Endothelial cell of umbilical vein (primary cell): ENCODE measurements at places on chromosomes 6 and 20. TPM values are rescaled to one million over a fixed set of nuclear protein-coding genes. Genes with fewer than 3 reads are reported as not detected.

The C20orf202 gene
- not detected in 2 replicates for total RNA-seq

- no peaks in the 10 kb centered on the region for H3K36me3 ChIP-seq
- H3K4me1 ChIP-seq, result peaks cover 32% of the 10 kb centered on the region
- no peak overlapping the region for H3K4me3 ChIP-seq
- no peak for DNase-seq
- H3K27me3 ChIP-seq, result no peaks in the 10 kb centered on the region
These were observed 20.7 kb upstream of the TLDC2 start for GRCh38 chr20:36855241-36855657.

GRCh38 chr6:105431226-105431625 lies 28.3 kb upstream of the PREP start:
- peaks cover 40% of the 10 kb centered on the region for H3K4me1 ChIP-seq
- no peaks in the 10 kb centered on the region for H3K36me3 ChIP-seq
- peak overlapping the region; percentile 65 for H3K27ac ChIP-seq

GRCh38 chr6:159578629-159579028 lies 114.4 kb downstream of the SOD2 start:
- no peak overlapping the region for H3K27ac ChIP-seq
- H3K36me3 ChIP-seq, result no peaks in the 10 kb centered on the region
- DNase-seq, result no peak

GRCh38 chr6:134047673-134048072 lies 4.8 kb downstream of the SLC2A12 start:
- H3K4me1 ChIP-seq, result peaks cover 2% of the 10 kb centered on the region
- H3K27me3 ChIP-seq, result no peaks in the 10 kb centered on the region
- DNase-seq, result no peak

The SOX4 gene
- total RNA-seq, result 121 and 127 TPM in 2 replicates

GRCh38 chr6:20837189-20837588 lies 302.9 kb downstream of the CDKAL1 start:
- no peak for DNase-seq
- no peaks in the 10 kb centered on the region for H3K36me3 ChIP-seq
- no peaks in the 10 kb centered on the region for H3K27me3 ChIP-seq
- H3K4me1 ChIP-seq, result no peaks in the 10 kb centered on the region
- H3K4me3 ChIP-seq, result no peak overlapping the region

GRCh38 chr6:6657820-6658217 lies 69.3 kb downstream of the LY86 start:
- no peaks in the 10 kb centered on the region for H3K36me3 ChIP-seq
- no peak overlapping the region for H3K4me3 ChIP-seq
- no peak overlapping the region for H3K27ac ChIP-seq
- H3K27me3 ChIP-seq, result no peaks in the 10 kb centered on the region

GRCh38 chr6:30341728-30342127 lies 3.2 kb upstream of the RPP21 start:
- DNase-seq, result no peak
- peaks cover 7% of the 10 kb centered on the region for H3K4me1 ChIP-seq
- H3K27ac ChIP-seq, result no peak overlapping the region
- no peaks in the 10 kb centered on the region for H3K27me3 ChIP-seq

- H3K4me3 ChIP-seq, result no peak overlapping the region
- H3K36me3 ChIP-seq, result peaks cover 5% of the 10 kb centered on the region
- H3K27ac ChIP-seq, result no peak overlapping the region
- H3K4me1 ChIP-seq, result peaks cover 12% of the 10 kb centered on the region
- no peaks in the 10 kb centered on the region for H3K27me3 ChIP-seq
These were observed 24.7 kb downstream of the GLO1 start for GRCh38 chr6:38678178-38678760.

The SLC22A23 gene
- total RNA-seq, result 10.8 and 14.3 TPM in 2 replicates

The VNN1 gene
- total RNA-seq, result not detected in 2 replicates

DNA sequence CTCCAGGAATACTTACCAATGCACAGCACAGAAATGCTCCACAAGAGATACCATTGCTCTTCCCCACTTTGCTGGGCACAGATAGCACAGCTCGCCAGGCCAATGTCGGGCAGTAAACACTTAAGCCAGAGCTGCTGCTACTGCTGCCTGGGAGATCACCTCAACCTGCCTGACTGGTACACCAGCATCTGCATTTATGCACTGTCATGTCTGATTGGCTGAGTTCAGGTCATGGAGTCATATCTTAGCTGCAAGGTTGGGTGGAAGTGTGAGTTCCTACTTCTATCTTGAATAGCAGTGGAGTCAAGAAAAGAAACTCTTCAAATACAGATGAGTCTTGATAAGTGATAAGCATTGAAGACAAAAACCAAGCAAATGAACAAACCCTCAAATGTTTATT lies 10.9 kb upstream of the ADGRF4 start:
- H3K27ac ChIP-seq, result no peak overlapping the region
- no peak overlapping the region for H3K4me3 ChIP-seq
- no peak for DNase-seq

GRCh38 chr6:25453288-25453687 lies 174.1 kb downstream of the CARMIL1 start:
- no peak overlapping the region for H3K4me3 ChIP-seq
- H3K36me3 ChIP-seq, result no peaks in the 10 kb centered on the region
- DNase-seq, result no peak
- H3K27me3 ChIP-seq, result no peaks in the 10 kb centered on the region

The RAET1L gene
- not detected in 2 replicates for total RNA-seq

- no peak overlapping the region for H3K4me3 ChIP-seq
- DNase-seq, result no peak
- H3K27ac ChIP-seq, result no peak overlapping the region
- H3K36me3 ChIP-seq, result no peaks in the 10 kb centered on the region
- H3K4me1 ChIP-seq, result no peaks in the 10 kb centered on the region
- no peaks in the 10 kb centered on the region for H3K27me3 ChIP-seq
These were observed 193.0 kb downstream of the BTBD3 start for GRCh38 chr20:12110711-12111110.

DNA sequence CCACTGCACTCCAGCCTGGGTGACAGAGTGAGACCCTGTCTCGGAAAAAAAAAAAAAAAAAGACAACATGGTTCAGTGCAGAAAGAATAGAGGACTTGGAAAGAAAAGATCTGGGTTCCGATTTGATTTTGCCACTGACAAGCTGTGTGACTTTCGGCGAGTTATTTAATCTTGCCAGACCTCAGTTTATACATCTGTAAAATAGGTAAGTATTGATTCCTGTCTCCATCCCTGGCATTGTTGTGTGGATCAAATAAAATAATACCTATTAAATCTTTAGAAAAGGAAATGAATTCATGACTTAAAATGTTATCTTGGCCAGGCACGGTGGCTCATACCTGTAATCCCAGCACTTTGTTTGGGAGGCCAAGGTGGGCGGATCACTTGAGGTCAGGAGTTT lies 7.0 kb downstream of the ITCH start:
- no peak overlapping the region for H3K4me3 ChIP-seq
- H3K27ac ChIP-seq, result no peak overlapping the region
- DNase-seq, result no peak
- H3K36me3 ChIP-seq, result peaks cover 9% of the 10 kb centered on the region

The ENPP4 gene
- 3.9 and 4.5 TPM in 2 replicates for total RNA-seq

- H3K36me3 ChIP-seq, result no peaks in the 10 kb centered on the region
- peaks cover 17% of the 10 kb centered on the region for H3K4me1 ChIP-seq
- no peak for DNase-seq
- H3K27me3 ChIP-seq, result no peaks in the 10 kb centered on the region
These were observed 54.7 kb downstream of the ENPP1 start for GRCh38 chr6:131862476-131862875.

GRCh38 chr6:3318226-3318625 lies 59.5 kb downstream of the PSMG4 start:
- no peak for DNase-seq
- H3K4me1 ChIP-seq, result peaks cover 2% of the 10 kb centered on the region
- no peak overlapping the region for H3K4me3 ChIP-seq
- no peaks in the 10 kb centered on the region for H3K27me3 ChIP-seq
- no peaks in the 10 kb centered on the region for H3K36me3 ChIP-seq
- no peak overlapping the region for H3K27ac ChIP-seq

DNA sequence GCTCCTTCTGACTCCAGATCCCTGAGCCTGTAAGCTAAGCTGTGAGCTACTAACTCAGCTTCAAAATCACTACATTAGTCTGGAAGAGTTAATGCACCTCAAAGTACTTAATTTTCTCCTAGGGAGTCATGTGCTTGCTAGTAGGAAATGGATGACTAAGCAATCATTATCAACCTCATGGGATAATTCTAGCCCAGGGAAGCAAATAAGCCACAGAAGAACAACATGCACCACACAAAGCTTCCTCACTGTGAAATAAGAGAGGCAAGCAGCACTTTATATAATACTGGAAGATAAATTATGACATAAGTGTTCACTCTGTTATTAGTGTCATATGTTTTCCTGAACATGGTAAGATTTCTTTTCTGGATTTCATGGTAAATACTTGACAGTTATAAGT lies 57.9 kb upstream of the RCAN2 start:
- H3K36me3 ChIP-seq, result no peaks in the 10 kb centered on the region
- no peak overlapping the region for H3K4me3 ChIP-seq
- H3K4me1 ChIP-seq, result no peaks in the 10 kb centered on the region
- H3K27me3 ChIP-seq, result no peaks in the 10 kb centered on the region

GRCh38 chr20:64176971-64177370 lies 12.7 kb downstream of the MYT1 start:
- H3K27ac ChIP-seq, result no peak overlapping the region
- peaks cover 4% of the 10 kb centered on the region for H3K27me3 ChIP-seq
- no peak overlapping the region for H3K4me3 ChIP-seq
- H3K36me3 ChIP-seq, result no peaks in the 10 kb centered on the region
- DNase-seq, result no peak
- H3K4me1 ChIP-seq, result no peaks in the 10 kb centered on the region

The ENTPD6 gene
- total RNA-seq, result 51.2 and 52.2 TPM in 2 replicates

DNA sequence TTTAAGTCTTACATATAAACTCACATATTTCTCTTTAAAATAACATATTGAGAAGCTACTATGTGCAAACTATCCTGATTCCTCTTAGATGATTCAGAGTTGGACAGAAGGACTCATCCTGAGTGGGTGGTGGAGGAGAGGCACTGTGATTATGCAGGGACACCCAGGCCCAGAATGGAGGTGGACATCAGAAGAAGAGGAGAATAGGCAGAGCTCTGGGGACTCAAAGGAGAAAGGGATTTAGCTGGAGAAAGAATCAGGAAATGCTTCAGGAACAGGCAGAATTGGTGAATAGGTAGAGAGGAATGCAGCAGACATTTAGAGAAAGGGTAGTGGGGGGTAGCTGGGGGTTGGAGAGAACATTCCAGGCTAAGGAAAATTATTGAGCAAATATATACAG lies 17.4 kb downstream of the RCAN2 start:
- no peak for DNase-seq
- H3K27me3 ChIP-seq, result no peaks in the 10 kb centered on the region

DNA sequence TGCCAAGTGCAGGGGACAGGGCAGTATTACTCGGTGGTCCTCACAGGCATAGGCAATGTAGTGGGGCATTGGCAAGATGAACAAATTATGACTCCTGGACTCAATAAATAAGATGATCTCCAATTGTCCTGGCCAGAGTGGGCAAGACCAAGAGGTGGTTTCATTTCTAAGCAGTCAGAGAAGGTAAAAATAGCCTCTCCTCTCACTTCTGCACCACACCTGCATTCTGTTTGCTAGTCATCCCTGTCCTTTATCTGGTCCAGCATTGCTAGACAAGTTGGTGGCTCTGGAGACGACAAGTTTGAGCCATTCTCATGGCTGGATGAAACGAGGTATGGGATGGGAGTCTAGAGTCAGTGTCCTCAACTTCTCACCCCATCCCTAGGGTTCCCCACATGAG lies 83.0 kb downstream of the BANF2 start:
- H3K27ac ChIP-seq, result no peak overlapping the region
- no peaks in the 10 kb centered on the region for H3K36me3 ChIP-seq
- H3K27me3 ChIP-seq, result peaks cover 3% of the 10 kb centered on the region
- no peak for DNase-seq

- H3K4me1 ChIP-seq, result peaks cover 5% of the 10 kb centered on the region
- no peaks in the 10 kb centered on the region for H3K27me3 ChIP-seq
- H3K4me3 ChIP-seq, result no peak overlapping the region
These were observed 124.0 kb downstream of the PLCB1 start for GRCh38 chr20:8255945-8256632.

GRCh38 chr6:10951675-10952282 lies 64.9 kb downstream of the SYCP2L start:
- H3K27ac ChIP-seq, result no peak overlapping the region
- H3K27me3 ChIP-seq, result no peaks in the 10 kb centered on the region
- no peak overlapping the region for H3K4me3 ChIP-seq
- DNase-seq, result peak; percentile 36
- H3K36me3 ChIP-seq, result no peaks in the 10 kb centered on the region

GRCh38 chr6:21597801-21598673 lies 4.5 kb downstream of the SOX4 start:
- H3K27me3 ChIP-seq, result no peaks in the 10 kb centered on the region
- peak overlapping the region; percentile 94 for H3K27ac ChIP-seq

GRCh38 chr20:3563548-3564177 lies 92.8 kb downstream of the ATRN start:
- DNase-seq, result peak; percentile 58
- no peaks in the 10 kb centered on the region for H3K27me3 ChIP-seq
- H3K4me1 ChIP-seq, result no peaks in the 10 kb centered on the region
- no peaks in the 10 kb centered on the region for H3K36me3 ChIP-seq

The SNX3 gene
- 141 and 155 TPM in 2 replicates for total RNA-seq

DNA sequence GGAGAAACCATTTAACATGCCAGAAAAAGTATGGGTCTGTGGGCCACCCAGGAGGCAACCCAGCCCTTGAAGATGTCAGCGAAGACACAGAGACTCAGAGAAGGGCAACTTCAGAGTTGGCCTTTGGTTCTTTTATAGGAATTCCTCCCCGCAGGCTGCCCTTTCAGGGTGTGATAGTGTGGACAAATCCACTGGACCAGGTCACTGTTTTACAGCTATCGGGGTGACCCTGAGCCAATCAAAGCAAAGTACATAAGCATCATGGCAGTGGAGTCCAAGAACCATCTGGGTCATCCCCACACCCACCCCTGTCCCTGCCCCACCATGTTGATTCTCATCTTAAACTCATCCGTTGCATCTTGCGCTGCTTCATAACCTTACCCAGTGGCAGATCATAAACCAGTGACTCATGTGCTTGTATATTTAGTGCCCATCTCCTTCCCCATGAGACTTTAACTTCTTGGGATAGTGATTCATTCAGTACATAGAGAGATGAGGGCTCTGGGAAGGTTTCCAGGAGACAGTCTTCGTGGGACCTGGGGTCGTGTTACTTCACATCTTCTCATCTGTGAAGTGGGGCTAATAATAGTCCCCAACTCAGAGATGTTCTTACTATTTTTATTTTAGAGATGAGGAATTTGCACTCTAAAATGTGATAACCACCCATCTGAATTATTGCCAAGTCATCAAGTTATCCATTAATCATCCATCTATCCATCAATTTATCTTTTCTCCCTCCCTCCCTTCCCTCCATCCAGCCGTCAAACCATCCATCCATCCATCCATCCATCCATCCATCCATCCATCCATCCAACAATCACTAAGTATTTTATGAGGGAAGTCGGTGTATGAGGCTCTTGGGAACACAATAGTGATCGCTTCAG lies 51.0 kb downstream of the EDN3 start:
- no peaks in the 10 kb centered on the region for H3K27me3 ChIP-seq
- DNase-seq, result no peak
- no peaks in the 10 kb centered on the region for H3K36me3 ChIP-seq
- H3K4me3 ChIP-seq, result no peak overlapping the region
- no peak overlapping the region for H3K27ac ChIP-seq
- H3K4me1 ChIP-seq, result no peaks in the 10 kb centered on the region
